Activated T-helper 1 cell treated with Interleukin-2 at 50 U/mL for 16 hours (primary cell): ENCODE measurements at places on chromosomes 3 and 15.
A peak's percentile ranks its signal among the peaks of the same experiment; 100 is the strongest.

- DNase-seq = no peak
Measured at GRCh38 chr3:113094337-113095221, 103.8 kb downstream of the GTPBP8 start.

DNA sequence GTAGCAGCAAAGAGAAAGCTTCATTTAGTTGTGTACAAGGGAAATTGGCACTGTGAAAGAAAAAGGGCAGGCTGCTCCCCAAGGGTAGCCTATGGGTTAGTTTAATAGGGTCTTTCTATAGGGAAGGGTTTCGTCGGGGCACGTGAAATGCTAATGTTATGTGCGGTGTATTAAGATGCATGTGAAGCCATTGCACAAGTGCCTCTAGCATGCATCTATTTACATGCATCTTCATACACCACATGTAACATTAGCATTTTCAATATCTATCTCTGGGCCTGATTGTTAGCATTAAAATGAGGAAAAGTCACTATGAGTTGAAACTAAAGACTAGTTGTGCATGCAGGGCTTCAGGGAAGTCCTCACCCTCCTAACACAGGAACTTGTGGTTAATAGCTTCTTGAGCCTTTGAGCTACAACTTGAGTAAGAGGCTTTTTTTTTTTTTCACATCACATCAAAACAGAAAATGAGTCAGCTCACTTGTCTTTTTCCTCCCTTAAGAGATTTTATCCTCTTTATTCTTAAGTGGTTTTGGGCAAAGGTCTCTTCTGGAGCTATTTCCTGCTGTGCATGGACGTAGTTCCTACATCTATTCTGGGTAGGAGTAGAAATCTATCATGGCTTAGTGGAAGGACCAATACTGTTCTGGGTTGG is 613.4 kb downstream of the ZPLD1 start:
- no peak for DNase-seq

DNA sequence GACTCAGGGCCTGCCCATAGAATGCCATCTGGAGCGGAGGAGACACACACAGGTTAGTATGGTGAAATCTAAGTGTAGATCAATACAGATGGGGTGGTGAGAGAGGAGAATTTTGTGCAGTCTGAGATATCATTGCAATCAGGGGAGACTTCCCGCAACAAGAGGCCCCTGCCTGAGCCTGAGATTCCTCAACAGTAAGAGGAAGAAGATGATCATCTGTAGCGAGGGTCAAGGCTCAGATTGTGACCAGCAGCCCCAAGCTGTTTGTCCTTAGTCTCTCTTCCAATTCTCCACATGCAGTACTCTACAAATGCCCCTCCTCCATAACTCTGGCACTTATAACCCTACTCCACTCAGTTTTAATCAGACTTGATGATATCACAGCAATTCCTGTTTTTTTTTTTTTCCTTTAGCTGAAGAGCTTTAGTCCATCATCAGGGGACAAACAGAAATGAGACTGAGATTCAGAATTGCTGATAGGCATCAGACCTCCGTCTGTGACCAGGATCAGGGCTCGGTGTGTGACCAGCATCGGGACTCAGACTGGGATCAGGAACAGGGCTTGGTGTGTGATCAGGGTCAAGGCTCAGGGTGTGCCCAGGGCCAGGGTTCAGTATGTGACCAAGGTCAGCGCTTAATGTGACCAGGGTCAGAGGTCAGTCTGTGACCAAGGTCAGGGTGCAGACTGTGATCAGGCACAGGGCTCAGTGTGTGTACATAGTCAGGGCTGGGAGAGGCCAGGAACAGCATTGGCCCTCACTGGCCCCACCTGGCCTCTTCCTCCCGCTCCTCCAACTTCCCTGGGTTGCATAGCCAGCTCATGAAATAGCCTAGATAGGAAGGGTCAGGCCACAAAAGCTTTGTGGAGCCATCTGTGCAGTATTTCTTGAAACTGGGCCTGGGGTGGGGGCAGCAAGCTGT is 14.1 kb downstream of the LOXL1 start:
- no peak for DNase-seq

DNA sequence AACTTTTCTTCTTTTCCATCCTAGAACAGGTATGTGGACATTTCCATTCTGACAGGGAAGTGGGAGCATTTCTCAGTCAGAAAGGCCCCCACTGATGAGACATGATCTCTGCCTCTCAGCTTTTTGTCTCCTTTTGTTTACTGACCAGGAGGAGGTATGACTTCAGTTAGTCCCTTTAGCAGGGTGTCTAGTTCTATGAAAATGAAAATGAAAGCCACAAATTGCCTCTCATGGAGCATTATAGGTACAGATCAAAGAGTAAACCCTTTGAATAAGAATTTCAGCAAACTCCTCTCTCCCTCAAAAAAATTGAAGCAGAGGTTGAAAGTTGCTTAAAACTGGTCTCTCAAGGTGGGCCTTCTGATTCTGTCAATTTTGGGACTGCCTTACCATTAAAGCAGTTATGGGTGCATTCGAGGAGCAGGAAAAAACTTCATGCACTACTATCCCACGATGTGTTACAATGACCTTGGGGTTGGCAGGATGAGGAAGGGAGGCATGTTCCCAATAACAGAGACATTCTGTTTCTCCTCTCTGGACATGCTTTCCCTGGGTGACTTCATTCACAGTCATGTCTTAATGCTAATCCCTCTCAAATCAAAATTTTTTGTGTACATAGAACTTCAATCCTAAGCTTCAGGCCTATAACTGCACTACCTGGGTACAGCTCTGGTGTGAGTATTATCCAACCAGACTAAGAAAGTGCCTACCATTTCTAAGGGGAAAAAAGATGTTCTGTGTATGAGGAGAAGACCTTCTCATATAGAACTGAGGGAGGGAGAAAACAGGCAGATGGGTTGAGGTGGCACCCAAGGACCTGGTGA is 50.6 kb upstream of the TBC1D23 start:
- no peak for DNase-seq

- no peak for DNase-seq
Measured at GRCh38 chr15:64222573-64223366, 59.9 kb upstream of the PPIB start.

DNA sequence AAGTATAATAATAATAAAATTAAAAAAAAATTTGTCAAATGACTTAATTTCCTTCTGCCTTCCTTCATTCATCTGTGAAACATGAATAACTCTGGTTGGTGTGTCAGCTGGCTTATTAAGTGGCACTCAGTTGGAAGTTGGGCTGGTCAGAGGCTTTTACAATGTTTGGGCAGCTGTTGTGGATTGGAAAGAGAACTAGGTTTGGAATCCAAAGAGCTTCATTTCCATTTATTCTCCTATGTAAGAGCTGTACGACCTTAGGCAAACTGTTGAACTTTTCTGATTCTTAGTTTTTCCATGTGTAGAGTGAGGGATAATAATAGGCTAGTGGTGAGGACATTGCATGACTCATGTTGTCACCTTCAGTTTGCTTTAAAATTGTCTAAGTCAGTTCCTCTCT is 606.7 kb downstream of the PDCD6IP start:
- no peak for DNase-seq

DNA sequence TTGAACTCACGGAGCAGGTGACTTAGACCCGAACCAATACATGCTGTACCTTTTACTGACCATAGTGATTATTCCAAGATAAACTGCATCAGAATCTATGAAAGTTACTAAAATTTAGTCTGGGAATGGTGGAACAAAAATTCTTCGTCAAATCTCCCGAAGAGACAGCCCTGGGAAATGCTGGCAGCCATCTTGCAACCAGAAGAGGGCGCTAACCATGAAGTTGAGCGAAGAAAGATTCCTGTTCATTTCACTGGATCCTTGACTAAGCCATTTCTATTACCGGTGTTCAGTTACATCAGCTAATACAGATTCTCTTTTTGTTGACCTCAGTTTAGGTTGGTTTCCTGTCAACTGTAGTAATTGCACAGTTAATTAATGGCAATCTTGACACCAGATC is 199.6 kb downstream of the SLC9A9 start:
- DNase-seq = no peak

- DNase-seq = no peak
Measured at GRCh38 chr3:53803124-53803815, 42.9 kb downstream of the CHDH start.

DNA sequence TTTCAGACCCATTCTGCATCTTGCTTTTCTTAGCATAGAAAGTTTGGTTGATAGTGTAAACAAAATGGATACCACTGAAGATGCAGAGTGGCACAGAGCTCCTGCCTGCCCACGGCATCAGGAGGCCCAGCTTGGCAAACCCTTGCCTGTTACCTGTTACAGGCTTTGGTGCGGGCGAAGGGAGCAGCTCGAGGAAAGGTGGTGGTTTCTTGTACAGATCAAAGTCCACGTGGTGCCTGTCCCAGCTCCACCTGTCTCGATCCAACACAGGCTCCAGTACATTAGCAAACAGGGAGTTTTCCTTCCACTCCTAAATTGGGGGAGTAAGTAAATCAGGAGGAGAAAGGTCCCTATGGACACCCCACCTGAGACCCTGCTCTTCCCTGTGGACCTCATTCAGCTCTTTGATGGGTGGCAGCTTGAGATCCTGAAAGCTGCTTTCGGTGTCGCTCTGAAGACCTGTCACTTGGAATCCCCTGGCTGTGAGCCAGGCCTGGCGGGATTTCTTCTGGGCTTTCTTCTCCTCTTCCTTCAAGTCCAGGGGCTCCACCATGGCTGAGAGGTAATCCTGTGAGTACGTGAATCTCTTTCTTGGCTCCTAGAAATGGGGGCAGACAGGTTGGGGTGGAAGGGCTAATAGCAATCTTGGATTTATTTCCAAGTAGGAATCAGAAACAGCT is 35.7 kb downstream of the ACAD9 start:
- DNase-seq = no peak

GRCh38 chr3:186967686-186968085 is 37.4 kb downstream of the ST6GAL1 start:
- no peak for DNase-seq

- peak; percentile 61 for DNase-seq
Measured at GRCh38 chr3:56915966-56916586, 114.3 kb upstream of the ARHGEF3 start.

- no peak for DNase-seq
Measured at GRCh38 chr3:119099785-119100184, 46.2 kb upstream of the TEX55 start.

- no peak for DNase-seq
Measured at GRCh38 chr15:101540480-101541239, 51.2 kb upstream of the PCSK6 start.

DNA sequence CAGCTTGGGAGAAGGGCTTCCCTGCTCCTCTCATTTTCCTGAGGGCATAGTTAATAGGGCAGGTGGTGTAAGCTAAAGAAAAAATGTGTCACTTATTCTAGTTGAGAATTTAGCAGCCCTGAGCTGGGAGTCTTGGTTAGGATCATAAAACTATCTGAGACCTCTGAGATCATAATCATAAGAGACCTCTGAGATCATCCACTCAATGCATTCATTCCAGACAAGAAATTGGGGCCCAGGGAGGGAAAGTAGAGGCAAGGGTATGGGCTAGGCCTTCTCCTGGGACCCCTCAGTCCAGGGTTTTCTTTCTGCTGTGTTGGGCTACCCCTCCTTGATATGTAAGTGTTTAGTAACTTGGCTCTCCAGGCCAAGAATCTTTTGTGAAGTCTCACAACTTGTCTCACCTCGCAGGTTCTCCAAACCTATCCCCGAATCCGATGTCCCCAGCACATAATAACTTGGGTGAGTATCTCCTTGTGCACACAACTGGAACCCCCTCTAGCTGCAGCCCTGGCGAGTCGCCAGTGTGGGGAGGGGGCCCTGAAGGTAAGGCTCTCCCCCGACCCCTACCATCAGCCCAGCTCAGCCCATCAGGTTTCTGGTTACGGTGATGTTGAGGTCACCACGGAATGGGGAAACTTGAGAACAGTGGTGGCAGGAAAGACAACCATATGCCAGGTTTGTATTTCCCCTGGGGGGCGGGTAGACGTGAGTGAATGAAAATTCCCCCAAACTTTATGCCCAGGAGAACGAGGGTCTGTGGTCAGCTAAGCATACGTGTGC is 84.1 kb downstream of the AAGAB start:
- no peak for DNase-seq

DNA sequence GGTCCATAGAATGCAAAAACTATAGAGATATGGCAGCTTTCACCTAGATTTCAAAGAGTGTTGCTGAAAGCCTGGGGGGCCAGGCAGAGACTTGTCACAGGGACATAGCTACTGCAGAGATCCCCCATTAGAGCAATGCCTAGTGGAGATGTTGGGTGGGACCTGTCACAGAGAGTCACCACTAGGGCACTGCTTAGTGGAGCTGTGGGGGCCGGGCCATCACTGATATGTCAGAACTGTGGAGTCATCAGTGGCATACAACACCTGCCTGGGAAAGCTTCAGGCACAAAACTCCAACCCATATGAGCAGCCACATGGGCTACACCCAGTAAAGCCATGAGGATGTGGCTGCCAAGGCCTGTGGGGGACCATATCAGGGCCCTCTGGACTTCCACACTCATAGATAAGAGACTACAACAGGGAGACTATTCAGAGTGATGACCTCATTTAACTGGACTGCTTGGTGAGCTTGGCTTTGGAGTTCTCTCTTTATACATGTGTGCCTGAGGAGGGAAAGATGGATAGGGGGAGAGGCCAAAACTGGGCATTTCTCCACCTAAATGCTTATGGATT is 176.3 kb downstream of the ZNF621 start:
- no peak for DNase-seq

DNA sequence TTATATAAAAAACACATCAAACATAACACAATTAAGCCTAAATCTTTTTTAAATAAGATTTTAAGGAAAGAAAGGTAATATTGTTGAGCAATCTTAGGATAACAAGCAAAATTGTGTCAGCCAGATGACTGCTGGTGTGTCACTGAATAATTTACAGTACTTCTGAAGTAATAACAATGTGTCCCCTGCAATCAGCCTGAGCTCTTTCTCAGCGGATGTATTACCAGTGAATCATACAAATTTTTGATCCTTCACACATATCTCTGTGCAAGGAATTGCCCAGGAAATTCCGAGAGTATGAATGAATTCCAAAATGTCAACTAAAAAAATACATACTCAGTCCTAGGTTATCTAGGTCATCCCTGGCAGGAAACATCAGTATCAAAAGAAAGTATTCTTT is 76.6 kb upstream of the PTX3 start:
- no peak for DNase-seq

DNA sequence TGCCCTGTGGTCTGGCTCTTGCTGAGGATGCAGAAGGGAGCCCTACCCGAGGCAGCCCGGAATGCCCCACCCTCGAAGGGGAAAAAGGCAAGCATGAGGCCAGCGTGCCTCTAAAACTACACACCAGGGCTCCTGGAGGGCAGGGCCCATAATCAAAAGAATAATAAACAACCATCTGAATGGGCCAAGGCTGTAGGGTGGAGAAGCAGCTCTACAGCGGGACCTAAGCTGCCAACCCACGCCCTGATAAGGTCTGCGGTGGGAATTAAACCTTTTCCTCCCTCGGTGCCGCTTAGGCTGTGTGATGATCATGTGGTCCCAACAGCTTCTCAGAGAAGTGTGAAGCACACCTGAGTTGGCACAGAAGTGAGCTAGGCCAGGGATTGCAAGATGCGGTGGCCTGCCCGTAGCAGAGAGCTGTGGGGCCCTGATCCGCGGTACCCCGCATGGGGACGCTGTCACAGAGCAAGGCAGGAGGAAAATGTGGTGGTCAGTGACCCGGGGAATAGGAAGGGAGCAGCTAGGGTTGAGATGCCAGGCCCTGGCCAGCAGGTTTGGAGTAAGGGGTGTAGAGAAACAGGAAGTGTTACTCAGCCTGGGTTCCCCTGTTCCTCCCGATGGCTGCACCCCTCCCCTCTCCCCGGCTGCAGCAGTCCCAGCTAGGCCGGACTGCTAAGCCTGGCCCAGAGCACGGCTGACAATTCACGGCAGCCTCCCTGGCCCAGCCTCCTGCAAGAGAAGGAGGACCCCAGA is 1.1 kb upstream of the C15orf62 start:
- DNase-seq = no peak
